ENCODE measurements at places on chromosomes 2 and 18. TPM values are rescaled to one million over a fixed set of nuclear protein-coding genes. Genes with fewer than 3 reads are reported as not detected.

- DNase-seq: no peak
Measured at GRCh38 chr2:48982887-48983435, 171.4 kb downstream of the FSHR start.

DOK1 gene
- total RNA-seq: 15.0 TPM

GRCh38 chr2:150410809-150411208, 76.7 kb downstream of the RND3 start:
- DNase-seq: no peak

- DNase-seq: no peak
Measured at GRCh38 chr18:36066686-36067054, 689 bp downstream of the RPRD1A start.

- no peak for DNase-seq
Measured at GRCh38 chr2:115782286-115782685, 1339.8 kb downstream of the DPP10 start.

DNA sequence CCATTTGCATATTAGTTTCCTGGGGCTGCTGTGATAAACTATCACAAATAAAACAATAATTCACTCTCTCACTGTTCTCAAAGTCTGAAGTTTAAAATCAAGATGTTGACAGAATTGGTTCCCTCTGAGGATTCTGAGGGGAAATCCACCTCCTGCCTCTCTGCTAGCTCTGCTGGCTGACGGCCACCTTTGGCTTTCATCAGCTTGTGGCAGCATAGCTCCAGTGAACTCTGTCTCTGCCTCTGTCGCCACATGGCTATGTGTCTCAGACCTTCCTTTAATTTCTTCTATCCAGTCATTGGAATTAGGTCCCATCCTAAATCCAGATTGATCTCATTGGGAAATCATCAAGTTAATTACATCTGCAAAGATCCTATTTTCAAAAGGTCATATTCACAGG, 38.9 kb upstream of the TRIM43 start:
- DNase-seq: no peak

DNA sequence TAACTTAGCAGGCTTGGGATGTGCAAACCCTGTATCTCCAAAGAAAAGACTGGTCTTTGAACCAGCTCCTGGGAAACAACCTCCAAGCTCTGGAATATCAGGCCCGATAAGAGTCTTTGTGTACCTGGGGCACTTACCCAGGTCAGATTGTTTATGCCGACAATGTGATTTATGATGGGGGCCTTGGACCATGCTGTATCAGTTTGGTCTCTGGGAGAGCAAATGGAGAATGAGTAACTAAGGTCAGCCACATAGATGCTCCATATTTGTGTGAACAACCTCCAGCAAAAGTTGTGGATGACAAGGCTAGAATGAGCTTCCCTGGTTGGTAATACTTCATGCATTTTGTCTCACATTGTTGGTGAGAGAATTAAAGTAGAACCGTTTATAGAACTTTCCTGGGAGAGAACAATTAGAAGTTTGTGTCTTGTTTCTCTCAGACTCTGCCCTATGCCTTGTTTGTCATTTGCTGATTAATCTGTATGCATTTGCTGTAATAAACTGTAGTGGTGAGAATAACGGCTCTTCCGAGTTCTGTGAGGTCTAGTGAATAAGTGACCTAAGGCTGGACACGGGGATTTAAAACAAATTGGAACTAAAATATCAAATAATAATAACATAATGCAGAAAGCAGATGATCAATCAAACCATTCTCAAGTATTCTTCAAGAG, 259.1 kb downstream of the XIRP2 start:
- no peak for DNase-seq

DNA sequence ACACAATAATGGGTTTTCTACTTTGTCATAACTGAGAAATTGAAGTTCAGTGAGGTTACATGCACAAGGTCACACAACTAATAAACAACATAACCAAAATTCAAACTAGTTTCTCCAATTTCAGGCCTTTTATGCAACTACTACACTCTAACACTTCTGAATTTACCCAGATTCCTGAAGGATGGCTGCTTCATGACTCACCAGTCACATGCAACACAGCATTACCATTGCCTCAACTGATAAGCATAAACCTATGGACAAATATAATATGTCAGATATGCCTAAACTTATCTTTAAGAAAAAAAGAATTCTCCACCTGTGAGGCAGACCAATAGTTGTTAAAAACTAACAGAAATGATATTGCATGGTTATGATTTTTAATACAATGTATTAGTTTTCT, 586.5 kb upstream of the SLC8A1 start:
- DNase-seq: no peak

GRCh38 chr2:176582176-176582575, 312.9 kb downstream of the MTX2 start:
- no peak for DNase-seq

NDC80 gene
- 81.3 TPM for total RNA-seq

GRCh38 chr2:190500054-190500502, 34.4 kb downstream of the NEMP2 start:
- DNase-seq: no peak

GRCh38 chr2:263774-264492, at the start of gene SH3YL1:
SH3YL1 (minus strand) TSS chr2:264032; CDS start chr2:263984, 48 bp downstream.
- peak; percentile 61 for DNase-seq

ZC3H6 gene
- total RNA-seq: 16.9 TPM
